Activated CD4-positive, CD25-positive, alpha-beta regulatory T cell (primary cell): ENCODE measurements at places on chromosomes 2 and 18.

- DNase-seq: no peak
Observed at GRCh38 chr2:118557016-118557415, 290.4 kb downstream of the EN1 start.

- DNase-seq: no peak
Observed at GRCh38 chr18:48296581-48296980, 112.6 kb downstream of the ZBTB7C start.

DNA sequence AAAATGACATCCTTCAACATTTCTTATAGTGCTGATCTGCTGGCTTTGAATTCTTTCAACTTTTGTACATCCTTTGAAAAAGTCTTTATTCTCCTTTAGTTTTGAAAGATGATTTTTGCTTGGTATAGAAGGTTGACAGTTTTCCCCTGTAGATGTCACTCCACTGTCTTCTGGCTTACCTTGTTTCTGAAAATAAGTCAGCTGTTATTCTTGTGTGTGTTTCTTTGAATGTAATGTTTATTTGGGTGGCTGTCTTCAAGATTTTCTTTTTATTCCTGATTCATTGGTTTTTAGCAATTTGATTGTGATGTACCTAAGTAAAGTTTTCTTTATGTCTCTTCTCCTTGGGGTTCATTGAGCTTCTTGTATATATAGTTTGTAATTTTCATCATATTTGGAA, 47.6 kb downstream of the ACTR3 start:
- DNase-seq: no peak

GRCh38 chr2:85961754-85962153, 73.0 kb upstream of the ST3GAL5 start:
- no peak for DNase-seq

DNA sequence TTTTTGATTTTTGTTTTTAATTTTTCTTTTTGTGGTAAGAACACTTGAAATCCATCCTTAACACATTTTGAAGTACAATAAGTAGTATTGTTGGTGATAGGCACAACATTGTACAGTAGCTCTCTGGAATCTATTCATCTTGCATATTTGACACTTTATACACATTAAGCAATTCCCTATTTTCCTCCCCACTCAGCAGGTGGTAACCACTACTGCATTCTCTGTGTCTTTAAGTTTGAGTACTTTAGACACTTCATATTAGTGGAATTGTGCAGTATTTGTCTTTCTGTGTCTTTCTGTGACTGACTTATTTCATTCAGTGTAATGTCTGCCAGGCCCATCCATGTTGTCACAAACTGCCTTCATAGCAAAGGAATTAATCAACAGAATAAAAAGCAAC, 471.7 kb upstream of the CDH20 start:
- no peak for DNase-seq

DNA sequence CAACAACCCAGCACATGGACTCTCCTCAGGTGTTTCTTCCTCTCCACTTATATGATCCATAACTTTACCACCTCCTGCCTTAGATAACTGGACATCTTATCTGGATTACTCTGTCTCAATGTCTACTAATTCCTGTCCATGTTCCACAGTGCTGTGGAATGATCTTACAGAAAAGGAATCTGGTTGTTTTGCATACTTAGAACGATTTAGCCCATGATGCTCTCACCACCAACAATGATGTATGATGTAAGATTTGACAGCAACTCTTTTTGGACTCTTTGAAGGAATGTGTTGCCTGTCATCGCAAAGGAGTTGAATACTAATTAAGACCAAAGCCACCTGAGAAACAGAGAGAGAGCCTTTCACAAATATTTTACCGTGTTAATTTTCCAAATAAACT, 37.7 kb upstream of the SYT4 start:
- no peak for DNase-seq

DNA sequence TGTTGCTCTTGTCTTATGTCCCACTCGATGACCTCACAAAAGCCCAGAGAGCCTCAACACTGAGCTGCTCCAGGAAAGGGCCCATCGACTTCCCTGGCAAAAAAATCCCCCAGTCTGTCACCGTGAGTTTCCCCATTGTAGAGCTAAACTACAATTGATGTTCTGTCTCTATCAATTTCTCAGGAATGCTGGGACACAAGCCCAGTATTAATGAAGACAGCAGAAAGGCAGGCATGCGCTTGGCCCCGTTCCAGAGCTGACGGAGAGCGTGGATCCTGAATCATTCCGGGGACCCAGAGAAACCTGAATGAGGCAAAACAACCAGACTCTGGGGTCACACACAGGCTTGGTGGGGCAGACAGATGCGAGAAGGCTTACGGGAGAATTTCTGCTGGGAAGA, 146.9 kb downstream of the TTC32 start:
- no peak for DNase-seq

GRCh38 chr18:2513616-2514015, 57.7 kb downstream of the METTL4 start:
- DNase-seq: no peak

DNA sequence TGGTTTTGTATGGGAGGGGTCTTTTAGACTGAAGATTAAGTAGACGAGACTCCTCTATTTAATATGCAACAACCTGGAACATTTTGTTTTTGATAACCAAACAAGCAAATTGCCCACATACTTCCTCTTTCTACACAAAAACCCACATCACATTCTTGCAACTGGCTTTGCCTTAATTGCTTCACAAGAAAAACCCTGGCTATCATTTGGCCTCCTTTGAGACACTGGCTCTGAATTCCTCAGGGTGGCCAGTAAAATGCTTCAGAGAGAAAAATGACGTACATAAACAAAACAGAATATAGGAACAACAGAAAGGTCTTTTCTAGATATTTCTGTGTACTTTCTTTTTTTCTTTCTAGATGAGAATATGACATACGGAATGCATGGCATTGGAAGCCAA, 103.0 kb downstream of the TRIB2 start:
- no peak for DNase-seq

GRCh38 chr2:112168422-112169124, 30.4 kb downstream of the FBLN7 start:
- no peak for DNase-seq

- no peak for DNase-seq
Observed at GRCh38 chr2:77521548-77521891, 656 bp downstream of the LRRTM4 start.

GRCh38 chr18:48908916-48909315, 41.8 kb downstream of the SMAD7 start:
- DNase-seq: no peak

DNA sequence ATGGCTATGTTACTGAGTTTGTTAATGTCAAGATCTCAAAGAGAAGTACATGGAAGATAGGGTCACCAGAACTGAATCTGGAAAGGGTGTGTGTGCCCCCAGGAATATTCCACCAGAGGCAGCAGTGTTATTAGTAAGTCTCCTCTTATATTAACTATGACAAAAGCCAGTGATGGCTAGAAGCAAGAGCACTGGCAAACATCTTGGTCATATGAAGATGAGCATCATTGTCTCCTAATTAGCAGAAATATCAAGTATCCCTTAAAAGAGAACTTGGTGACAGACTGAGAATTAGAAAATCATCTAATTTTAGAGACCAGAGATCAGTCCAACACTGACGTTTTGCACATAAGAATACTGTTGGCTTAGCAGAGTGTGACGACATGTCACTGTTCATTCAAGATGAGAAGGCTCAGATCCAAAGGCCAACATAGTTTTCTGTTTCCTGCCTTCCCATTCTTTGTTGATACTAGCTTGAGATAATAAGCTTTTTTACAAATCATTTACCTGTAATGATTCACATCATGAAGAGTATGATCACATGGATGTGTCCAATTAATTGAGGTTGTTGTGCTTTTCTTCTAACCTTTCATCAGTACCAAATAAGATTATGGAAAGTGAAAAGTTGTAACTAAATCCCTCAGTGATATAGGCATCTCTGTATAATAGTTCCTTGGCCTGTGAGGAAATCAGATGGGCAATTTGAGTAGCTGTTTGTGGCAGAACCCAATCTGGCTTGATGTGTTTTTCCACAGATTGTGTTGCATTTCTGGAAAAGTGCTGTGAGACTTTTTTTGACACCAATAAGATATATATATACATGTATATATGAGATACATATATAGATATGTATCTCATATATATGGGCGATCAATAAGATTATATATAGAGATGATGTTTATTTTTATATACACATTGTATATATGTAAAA, 44.5 kb downstream of the MAPRE2 start:
- DNase-seq: no peak

- no peak for DNase-seq
Observed at GRCh38 chr18:12462242-12462641, 54.5 kb downstream of the PRELID3A start.

DNA sequence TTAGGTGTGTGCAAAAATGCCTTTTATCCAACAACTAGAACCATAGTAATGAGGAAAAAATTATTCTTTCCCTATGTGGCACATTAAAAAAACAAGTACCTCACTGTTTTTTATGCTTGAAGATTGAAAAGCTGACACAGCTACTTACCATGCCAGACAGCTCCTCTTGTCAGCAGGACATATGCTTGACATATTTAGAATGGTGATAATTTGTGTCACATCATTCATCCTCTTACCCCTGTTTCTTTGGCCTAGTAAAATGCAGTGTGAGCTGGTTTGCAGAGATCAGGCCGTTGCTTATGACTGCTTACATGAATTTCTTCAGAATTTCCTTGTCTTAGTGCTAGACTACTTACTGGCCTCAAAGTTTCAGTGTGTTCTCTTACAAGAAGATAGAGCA, 869.9 kb downstream of the LRP1B start:
- DNase-seq: no peak

GRCh38 chr2:172484253-172484652, 56.9 kb downstream of the ITGA6 start:
- no peak for DNase-seq

DNA sequence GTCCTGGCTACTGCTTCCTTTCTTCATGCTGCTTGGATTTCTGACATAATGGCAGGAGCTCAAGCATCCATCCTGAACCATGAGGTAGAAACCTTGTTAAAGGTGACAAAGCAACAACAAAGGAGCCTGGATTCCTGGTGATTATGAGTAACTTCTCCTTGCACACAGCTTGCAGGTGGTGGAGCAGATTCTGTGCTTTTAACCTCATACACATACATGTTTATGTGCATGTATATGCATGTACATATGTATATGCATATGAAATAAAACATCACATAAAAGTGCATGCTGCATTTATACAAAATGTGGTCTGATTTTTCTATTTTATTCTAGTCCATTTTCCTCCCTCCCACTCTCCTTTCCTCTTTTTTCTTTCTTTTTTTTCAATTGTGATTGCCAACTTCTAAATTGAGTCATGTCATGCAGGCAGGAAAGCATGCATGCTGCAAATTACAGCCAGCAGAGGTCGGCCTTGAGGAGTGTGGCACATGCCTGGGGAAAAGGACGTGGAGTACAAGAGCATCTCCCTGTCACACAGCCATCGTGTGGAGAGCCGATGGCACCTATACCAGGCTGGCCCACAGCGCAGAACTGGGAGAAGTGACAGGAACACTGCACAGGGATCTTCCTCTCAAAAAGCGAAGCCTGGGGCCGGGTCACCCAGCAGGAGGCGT, 17.9 kb downstream of the LCT start:
- DNase-seq: no peak

DNA sequence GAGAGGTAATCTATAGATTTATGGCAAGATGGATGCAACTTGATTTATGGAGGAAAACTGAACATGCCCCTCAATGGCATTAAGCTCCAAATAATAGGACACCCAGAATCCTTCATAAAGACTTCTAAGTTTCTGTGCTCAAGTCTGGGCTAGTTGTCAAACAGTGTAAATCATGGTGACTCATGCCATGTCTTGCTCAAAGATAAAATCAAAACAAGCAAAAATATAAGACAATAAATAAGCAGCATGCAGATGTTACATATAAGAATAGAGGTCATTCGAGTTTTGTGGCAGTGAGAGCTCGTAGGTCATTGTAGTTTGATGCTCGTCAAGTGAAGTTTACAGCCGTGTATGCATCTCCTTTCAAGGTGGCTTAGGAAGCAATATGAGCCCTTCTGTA, 403.2 kb downstream of the THSD7B start:
- DNase-seq: no peak

DNA sequence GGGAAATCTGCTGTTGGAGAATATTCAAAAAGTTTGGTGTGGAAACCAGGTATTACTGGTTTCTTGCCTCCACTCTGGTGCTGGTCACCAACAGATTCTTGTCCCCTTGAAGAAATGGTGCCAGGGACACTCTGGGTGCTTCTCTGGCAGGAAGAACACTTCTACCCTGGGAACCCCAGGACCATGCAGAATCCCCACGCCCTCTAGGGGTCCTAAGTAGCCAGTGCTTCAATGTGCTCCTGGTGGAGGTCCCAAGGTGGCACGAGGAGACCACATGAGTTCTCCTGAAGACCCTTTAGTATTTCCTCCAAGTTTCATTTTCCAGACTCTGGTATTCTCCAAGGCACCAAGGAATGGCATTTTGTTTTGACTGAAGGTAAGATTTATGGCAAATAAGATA, 380.6 kb downstream of the TSN start:
- DNase-seq: no peak

DNA sequence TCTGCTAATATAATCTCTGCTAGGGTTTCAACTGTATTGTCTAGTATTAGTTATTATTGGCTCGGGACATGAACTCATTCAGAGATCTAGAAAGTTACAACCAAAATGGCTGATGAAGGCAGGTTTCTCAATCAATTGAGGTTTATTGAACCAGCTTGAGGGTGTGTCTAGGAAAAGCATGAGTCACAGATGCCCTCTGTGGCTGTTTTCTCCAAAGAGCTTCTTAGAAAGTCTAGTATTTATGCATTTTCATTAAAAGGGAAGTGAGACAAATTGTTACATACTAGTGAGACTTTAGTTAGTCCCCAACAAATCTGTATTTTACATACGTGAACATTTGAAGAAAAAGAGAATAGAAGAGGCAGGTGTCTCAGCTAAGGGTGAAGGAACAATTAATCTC, 23.0 kb upstream of the RTTN start:
- no peak for DNase-seq

DNA sequence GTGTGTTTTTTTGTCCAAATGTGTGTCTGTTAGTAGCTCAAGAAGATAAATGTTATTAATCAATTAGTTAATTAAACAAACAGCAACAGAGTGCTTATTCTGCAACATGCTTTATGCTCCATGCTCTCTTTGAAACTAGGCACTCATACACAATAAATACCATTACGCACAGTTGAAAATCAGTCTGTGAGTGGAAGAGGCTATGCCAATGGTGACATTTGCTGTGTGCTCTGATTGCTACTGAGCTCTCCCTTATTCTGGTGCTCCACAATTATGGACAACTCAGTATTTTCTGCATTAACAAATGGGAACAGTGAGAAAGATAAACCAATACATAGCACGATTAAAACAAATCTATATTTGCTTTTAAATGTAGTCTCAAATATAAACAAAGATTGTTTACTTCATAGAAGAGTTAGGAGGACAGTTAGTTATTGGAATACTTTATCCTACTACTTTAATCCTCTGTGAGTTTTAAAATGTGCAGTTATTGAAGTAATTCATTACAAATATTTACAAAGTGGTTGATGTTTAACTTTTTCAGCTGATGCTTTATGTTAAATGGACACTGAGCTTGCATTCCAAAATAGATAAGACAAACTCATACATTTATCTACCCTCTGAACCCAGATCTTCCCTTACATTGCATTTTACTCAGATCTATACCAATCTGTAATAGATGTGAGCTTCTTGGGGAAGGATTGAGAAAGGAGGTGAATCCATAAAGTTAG, 55.3 kb downstream of the NXPH2 start:
- no peak for DNase-seq
